ENCODE measurements at places on chromosomes 13 and 19. TPM values are rescaled to one million over a fixed set of nuclear protein-coding genes. Genes with fewer than 3 reads are reported as not detected.

DNA sequence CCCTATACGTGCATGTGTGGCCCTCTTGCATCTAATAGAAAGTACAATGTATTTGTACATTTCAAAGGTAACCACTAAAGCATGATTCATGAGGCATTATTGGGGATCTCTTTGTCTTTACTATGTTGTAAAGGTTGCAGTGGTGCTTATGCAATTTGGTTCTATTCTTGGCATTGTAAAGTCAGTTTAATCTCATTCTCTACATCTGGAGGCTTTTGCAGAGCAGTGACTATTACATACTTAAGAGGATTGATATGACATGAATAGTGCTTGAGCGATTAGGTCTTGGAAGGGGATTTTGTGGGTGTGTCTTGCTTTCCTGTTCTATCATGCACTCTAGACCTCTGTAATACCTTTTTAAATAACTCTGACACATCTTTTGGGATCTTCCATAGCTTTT, 610.0 kb downstream of the EFNB2 start:
- no peaks in the 10 kb centered on the region for H3K4me1 ChIP-seq
- no peak overlapping the region for H3K4me3 ChIP-seq
- DNase-seq: no peak

DNA sequence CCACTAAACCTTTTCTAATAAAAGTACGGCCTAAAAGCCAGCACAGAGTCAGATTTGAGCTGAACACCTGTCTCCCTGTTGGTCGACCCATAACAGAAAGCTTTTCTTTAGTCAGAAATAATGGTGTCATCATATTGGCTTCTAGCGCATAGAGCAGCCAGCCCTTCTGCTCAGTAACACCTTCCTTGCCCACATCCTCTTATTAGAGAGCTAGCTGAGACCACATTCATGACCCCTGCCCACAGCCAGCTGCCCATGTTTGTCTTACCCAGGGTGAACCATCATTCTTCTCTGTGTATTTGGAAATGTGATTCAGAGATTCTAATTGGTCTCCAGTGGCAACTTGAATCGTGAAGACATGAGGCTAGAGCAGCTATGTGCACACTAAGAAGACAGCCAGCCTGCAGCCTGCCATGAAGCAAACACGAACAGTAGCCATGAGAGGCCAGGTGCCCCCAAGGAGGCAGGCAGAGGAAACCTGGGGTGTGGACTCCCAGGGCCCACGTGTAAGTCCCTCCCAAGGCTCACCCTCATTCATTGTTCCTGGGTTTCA, 82.3 kb upstream of the PDCD5 start:
- H3K36me3 ChIP-seq: no peaks in the 10 kb centered on the region
- no peak overlapping the region for H3K27ac ChIP-seq
- H3K27me3 ChIP-seq: no peaks in the 10 kb centered on the region
- DNase-seq: no peak
- no peak overlapping the region for H3K4me3 ChIP-seq

Gene SELENOV
- not detected for total RNA-seq

Gene ZNF98
- total RNA-seq: 0.36 TPM

DNA sequence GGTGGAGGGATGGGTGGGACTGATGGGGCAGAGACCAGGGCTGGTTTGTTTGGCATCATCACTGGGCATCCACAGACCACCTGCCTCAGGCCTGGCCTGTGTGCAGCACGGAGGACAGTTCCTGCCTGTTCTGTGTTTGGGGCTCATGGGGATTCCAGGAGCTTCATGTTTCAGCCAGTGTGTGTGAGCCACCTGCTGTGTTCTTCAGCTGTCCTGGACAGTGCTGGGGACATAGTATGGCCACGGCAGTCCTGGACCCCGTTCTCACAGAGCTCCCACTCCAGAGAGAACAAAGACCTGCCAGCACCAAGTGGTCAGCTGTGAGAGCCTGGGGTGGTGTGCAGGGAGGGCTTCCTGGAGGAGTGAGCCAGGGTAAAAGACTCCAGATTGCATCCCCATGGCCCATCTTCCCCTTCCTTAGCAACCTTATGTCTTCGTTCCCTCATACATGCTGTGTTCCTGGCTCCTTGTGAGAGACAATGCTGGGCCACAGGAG, 2.0 kb upstream of the CCDC97 start:
- no peak for DNase-seq
- peak overlapping the region; percentile 83 for H3K4me3 ChIP-seq
- H3K27me3 ChIP-seq: no peaks in the 10 kb centered on the region
- peaks cover 34% of the 10 kb centered on the region for H3K4me1 ChIP-seq

DNA sequence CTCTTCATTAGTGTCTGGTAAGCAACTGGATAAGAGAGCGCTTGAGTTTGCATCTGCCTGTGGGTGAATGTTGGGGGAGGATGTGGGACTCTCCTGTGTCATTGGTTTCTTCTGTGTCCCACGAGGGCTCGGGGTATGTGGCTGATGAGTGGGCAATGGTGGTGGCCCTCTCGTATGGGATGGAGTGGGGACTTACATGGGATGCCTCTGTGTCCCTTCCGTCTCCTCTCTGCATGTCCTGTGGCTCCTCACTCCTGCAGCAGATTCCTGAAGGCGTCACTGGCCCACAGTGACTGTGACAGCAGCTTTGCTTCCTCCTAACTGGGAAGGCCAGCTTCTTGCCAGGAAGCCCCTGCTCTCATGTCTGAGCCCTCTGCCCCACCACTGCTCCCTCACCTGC, 2.6 kb upstream of the LRP3 start:
- DNase-seq: no peak
- no peaks in the 10 kb centered on the region for H3K27me3 ChIP-seq
- H3K4me1 ChIP-seq: peaks cover 9% of the 10 kb centered on the region
- no peak overlapping the region for H3K27ac ChIP-seq
- no peak overlapping the region for H3K4me3 ChIP-seq

- no peak for DNase-seq
- no peaks in the 10 kb centered on the region for H3K27me3 ChIP-seq
- no peak overlapping the region for H3K4me3 ChIP-seq
- H3K4me1 ChIP-seq: no peaks in the 10 kb centered on the region
- H3K27ac ChIP-seq: no peak overlapping the region
- H3K36me3 ChIP-seq: no peaks in the 10 kb centered on the region
Measured at GRCh38 chr13:18946738-18947137, 234.9 kb downstream of the TUBA3C start.

All from psoas muscle (tissue), 8 donors.